ENCODE measurements at places on chromosomes 12 and 14.

- peak; percentile 17 for DNase-seq
These were observed 101.2 kb downstream of the PEBP1 start for GRCh38 chr12:118237052-118237665.

DNA sequence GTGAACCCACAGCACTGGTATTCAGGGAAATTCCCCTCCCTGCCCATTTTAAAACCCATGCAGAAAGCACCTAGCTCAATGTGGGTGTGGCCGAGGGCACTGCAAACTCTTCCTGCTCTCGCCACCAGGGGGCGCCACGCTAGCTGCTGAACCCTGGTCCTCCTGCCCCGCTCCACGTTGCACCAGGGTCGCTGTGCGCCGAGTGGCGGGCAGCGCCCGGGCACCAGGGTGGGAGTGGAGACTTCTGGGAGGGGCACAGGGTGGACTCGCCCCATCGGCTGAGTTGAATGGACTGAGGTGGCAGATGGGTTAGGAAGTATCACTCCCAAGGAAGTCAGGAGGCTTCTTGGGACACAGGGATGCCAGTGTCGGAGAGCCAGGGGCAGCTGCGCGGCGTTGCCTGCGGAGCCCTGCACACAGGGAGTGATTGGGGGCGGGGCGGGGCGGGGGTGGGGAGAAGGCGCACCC lies 48.1 kb upstream of the BCL11B start:
- DNase-seq = peak; percentile 83

DNA sequence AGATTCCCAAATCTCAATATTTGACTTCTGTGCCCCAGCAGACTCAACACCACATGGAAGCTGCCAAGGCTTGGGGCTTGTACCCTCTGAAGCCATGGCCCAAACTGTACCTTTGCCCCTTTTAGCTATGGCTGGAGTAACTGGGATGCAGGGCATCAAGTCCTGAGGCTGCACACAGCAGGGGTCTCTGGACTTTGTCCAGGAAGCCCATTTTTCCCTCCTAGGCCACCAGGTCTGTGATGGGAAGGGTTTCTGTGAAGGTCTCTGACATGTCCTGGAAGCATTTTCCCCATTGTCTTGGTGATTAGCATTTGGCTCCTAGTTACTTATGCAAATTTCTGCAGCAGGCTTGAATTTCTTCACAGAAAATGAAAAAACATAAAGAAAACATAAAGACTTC lies 762.3 kb downstream of the GALC start:
- no peak for DNase-seq

DNA sequence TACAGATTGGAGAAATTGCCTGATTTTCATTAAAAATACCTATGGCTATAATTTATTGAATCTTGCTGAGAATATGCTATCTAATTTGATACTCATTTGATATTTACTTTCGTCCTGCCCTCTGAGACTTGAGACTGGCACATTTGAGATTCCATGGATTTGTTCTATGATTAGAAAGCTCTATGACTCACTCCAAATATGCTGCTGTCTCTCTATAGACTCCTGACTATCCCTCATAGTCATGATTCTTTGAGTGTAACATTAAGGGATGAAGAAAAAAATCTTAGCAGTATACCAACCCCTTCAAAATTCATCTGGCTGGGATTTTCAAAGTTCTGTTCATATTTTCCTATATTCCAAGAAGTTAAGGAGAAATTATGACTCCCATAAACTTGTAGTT lies 191.9 kb downstream of the LRIG3 start:
- no peak for DNase-seq

DNA sequence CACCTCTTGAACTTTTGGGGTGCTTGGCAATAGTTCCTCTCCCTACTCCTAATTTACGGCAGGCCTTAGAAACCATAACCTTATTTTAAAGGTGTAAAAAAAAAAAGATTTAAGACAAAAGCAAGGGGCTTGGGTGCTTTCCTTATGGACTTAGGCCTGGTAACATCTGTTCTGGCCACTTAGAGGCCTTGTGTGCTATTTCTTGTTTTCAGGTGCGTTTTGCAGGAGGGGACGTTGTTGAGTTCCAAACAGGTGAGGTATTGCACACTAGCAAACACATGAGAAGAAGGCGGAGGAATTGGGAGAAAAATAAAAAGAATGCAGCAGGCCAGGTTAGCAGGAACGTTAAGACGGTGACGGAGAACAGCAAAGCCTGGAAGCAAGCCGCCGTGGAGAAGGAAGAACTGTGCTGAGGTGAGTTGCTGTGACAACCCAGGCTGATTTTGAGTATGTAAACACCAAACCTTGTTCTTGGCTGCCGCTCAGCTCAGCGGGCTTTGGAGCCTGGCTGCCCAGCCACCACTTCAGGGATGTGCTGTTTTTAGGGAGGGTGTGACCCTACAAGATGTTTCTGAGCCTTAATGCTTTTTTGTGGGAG lies 17.3 kb downstream of the EMG1 start:
- DNase-seq = peak; percentile 86
